AG10803 (cell line): ENCODE measurements at places on chromosomes 11 and 22.

DNA sequence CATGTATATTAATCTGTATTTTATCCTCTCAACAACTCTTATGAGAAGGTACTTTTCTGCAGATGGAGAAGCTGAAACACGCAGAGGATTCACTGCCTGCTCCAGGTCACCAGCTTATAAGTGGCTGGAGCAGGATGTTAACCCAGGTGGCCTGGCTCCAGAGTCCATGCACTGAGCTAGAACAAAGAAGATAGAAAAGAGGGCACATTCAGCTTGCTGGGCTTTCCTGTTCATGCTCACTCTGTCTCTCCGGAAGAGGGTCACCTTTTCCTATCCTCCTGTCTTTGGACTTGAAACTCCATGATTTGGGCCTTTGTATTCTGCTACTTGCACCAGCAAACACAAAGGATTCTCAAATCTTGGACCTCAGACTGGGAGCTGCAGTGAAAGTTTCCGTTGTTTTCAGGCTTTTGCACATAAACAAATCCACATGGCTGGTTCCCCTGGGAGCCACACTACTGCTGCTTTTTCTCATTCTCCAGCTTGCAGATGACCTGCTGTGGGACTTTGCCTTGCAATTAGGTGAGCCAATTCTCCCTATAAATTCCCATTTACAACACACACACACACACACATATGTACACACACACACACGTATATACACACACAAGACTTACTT is 117.3 kb upstream of the GRK3 start:
- DNase-seq: no peak

GRCh38 chr22:44049486-44050231 is 25.6 kb downstream of the PARVB start:
- DNase-seq: no peak

DNA sequence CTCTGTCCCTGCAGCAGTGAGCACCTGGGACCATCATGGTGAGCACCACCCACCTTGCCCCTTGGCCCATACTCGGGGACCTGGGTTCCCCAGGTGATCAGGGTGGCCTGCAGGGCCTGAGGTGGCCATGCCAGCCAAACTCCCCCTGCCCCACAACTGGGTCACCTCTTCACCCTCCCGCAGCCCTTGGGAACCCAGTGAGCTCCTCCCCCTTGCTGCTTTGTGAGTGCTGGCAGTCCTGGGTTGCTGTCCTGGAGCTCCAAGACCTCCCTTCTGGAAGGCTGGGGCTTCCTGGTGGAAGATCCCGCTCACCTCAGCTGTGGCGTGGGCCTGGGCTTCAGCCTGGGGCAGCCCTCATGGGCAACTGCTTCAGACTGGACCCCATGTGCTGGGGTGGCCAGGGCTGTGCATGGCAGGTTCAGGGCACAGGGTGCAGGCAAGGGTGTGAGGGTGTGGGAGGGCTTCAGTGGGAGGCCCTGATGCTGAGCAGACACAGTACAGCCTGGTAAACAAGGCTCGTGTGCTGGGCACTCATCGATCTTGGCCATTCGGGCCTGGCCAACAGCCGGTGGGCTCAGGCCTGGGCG is 57.6 kb downstream of the RTN4R start:
- no peak for DNase-seq

- no peak for DNase-seq
Observed at GRCh38 chr11:128724891-128725611, 31.2 kb downstream of the FLI1 start.

DNA sequence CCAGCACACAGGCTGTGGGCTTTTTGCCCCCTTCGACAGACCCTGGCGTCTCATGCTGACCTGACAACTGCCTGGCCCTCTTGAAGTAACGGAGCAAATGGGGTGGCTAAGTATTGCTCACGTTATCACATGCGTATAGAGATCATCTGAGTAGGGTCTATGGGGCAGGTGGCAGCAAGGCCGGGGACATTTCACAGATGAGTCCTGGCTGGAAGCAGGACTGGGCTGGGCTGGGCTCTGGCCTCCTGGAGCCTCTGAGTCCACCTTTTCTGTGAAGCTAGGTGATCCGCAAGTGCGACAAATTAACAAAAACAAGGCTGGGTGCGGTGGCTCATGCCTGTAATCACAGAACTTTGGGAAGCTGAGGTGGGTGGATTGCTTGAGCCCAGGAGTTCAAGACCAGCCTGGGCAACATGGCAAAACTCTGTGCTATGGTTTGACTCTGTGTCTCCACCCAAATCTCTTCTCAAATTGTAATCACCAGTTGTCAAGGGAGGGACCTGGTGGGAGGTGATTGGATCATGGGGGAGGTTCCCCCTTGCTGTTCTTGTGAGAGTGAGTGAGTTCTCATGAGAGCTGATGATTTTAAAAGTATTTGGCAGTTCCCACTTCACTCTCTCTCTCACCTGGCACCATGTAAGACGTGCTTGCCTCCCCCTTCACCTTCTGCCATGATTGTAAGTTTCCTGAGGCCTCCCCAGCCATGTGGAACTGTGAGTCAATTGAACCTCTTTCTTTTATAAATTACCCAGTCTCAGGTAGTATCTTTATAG is 122.0 kb downstream of the MPPED1 start:
- DNase-seq: no peak
